ENCODE measurements at places on chromosomes 16 and 17.

GRCh38 chr17:30235386-30236296, at the start of gene SLC6A4:
Gene SLC6A4 (minus strand): TSS chr17:30235697. CDS start chr17:30221958, 13,739 bp downstream.
- DNase-seq, result peak; percentile 54

- DNase-seq, result no peak
Observed at GRCh38 chr16:2142942-2143877, 5.2 kb upstream of the RAB26 start.

GRCh38 chr16:177981-178667, 1.6 kb downstream of the HBA1 start:
- no peak for DNase-seq

- DNase-seq, result no peak
Observed at GRCh38 chr17:7295230-7296180, 1.1 kb upstream of the YBX2 start.

DNA sequence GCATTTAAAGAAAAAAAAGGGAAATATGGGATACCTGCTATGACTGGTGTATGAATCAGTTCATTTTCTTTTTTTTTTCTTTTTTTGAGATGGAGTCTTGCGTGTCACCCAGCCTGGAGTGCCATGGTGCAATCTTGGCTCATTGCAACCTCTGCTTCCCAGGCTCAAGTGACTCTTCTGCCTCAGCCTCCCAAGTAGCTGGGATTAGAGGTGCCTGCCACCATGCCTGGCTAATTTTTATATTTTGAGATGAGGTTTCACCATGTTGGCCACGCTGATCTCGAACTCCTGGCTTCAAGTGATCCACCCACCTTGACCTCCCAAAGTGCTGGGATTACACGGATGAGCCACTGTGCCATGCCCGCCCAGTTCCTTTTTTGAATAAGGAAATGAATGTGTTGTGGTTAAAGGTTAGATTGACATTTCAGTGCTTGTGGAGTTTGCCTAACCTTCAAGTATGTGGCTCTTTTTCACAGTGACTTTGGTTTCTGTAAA, 7.7 kb downstream of the HAPSTR1 start:
- peak; percentile 54 for DNase-seq

DNA sequence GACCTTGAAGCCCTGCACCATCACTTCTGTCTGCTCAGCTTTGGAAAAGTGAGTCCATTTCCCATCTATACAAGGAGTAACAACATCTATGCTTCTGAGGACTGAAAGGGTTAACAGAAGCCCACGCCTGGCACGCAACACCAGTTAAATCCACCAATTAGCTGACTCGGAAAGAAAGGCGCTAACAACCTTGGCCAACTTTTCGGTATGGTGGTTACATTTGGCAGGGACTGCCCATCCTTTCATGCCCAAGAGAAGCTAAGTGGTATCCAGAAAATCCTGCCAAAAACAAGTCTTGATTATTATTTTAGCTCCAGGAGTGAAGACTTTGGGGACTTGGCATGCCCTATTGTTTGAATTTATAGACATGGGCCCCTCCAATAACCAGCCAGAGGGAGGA, 202.3 kb upstream of the RPL38 start:
- no peak for DNase-seq

- DNase-seq, result no peak
Observed at GRCh38 chr16:78147911-78148401, 48.5 kb downstream of the WWOX start.

DNA sequence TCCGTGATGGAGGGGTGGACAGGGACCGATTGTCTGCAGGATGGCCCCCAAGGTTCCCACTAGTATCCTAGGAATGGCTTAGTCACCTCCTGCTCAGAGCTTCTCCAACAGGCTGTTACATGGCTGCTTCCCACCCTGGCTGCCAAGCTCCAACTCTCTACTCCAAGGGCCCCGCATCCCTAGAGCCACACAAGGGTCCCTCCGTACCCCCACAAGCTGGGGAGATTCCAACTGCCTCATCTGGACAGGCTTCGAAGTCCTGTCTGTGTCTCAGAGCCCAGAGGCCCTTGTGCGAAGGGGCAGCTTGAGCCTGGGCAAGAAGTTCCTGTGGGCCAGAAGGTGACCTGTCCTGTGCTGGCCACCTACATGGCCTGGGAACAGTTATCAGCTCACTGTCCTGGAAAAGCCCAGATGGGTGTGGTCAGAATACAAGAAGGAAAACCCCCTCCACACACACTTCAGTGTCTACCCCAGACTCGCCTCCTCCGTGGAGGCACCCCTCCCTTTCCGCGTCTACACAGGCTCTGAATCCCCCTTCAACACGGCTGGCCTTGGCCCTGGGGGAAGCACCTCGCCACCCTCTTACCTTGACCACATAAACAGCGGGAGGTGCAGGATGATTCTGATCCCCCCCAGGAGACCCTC, 586 bp downstream of the MEAK7 start:
- DNase-seq, result peak; percentile 28

- peak; percentile 73 for DNase-seq
Observed at GRCh38 chr17:8994319-8994718, 27.0 kb upstream of the NTN1 start.

DNA sequence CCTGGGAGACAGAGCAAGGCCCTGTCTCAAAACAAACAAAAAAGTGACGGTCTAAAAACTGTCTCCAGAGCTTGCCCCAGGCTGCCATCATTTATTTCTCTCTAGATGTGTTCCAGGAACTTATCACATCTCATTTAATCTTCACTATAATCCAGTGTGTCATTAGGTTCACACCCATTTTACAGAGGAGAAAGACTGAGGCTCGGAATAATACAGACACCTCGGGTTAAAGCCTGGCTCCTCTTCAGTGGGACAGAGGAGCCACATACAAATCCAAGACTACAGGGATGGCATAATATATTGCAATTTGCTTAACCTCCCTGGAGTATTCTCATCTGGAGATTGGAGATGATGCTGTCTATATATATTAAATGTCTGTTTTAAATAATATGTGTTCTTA, 5.9 kb downstream of the PDILT start:
- DNase-seq, result no peak

GRCh38 chr17:14756479-14756878, 455.6 kb downstream of the HS3ST3B1 start:
- DNase-seq, result no peak

DNA sequence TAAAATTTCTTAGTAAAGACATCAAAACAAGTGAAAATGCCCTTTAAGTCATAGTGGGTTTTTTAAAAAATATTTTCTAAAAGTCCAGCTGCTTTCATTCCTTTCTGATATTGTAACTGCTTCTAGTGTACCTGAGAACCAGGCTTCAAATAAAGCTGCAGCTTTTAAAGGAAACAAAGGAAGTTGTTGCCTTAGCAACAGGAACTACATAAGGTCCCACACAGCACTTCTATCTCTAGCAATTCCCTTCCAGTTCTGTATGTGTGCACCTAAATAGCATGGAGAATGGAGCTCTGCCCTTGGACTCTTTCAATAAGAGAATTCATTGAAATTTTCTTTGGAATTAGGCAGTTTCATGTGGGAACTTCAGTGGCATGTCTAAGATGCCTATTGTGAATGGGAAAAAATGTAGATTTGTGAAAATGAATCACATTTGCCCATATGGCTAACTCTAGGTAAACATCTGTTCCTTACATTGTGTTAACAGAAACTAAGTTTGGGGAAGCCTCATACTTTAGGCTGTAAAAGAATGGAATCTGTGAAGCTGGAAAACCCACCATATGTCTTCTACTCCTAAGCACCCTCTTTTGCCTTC, 206.4 kb downstream of the KIF2B start:
- DNase-seq, result no peak

GRCh38 chr17:65167566-65167965, 30.4 kb downstream of the RGS9 start:
- no peak for DNase-seq

DNA sequence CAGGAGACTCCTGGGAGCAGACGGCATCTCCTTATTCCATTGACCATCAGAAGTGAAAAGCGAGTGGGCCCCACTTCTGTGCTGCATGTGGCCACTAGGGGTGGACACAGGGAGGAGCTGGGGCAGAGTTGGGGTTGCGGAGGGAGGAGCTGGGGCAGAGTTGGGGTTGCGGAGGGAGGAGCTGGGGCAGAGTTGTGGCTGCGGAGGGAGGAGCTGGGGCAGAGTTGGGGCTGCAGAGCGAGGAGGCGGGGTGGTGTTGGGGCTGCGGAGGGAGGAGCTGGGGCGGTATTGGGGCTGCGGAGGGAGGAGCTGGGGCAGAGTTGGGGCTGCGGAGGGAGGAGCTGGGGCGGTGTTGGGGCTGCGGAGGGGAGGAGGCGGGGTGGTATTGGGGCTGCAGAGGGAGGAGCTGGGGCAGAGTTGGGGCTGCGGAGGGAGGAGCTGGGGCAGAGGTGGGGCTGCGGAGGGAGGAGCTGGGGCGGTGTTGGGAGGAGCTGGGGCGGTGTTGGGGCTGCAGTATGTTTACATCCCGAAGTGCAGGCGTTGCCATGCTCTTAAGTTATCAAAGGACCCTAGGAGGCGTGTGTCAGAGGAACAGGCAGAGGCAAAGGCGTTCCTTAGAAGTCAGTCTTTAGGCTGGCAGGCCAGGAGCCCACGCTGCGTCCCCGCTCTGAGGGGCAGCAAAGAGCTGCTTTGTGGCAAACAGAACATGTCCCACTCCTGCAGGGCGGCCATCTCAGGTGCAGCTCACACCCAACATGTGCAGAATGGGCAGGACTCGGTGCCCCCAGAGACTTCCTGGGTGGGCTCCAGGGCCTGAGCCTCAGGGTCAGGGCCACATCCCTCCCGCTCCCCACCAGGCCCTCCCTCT, 76.0 kb downstream of the ZNF778 start:
- no peak for DNase-seq

GRCh38 chr17:78142119-78142861, 3.9 kb upstream of the C17orf99 start:
- DNase-seq, result no peak

- DNase-seq, result peak; percentile 25
Observed at GRCh38 chr16:86608301-86608747, 30.0 kb downstream of the FOXL1 start.

GRCh38 chr16:71460941-71461340, 1.1 kb downstream of the ZNF23 start:
- peak; percentile 7 for DNase-seq
